Muscle of leg (tissue), 16 donors: ENCODE measurements at places on chromosomes 1 and 21. TPM values are rescaled to one million over a fixed set of nuclear protein-coding genes. Genes with fewer than 3 reads are reported as not detected.

FCER1A gene
- polyA plus RNA-seq = 0.27 TPM

LMOD1 gene
- polyA plus RNA-seq = 40.9 TPM

CD84 gene
- 1.0 TPM for polyA plus RNA-seq

G0S2 gene
- polyA plus RNA-seq = 4.2 TPM

ROR1 gene
- 11.1 TPM for polyA plus RNA-seq

GREM2 gene
- 3.0 TPM for polyA plus RNA-seq

LCE1A gene
- polyA plus RNA-seq = not detected

TFF2 gene
- polyA plus RNA-seq = 0.49 TPM

FOXD3 gene
- 8.9 TPM for polyA plus RNA-seq
